HT1080 (cell line): ENCODE measurements at places on chromosomes 3 and 15. TPM values are rescaled to one million over a fixed set of nuclear protein-coding genes. Genes with fewer than 3 reads are reported as not detected.

The XCR1 gene
- not detected in 2 replicates for total RNA-seq

The UROC1 gene
- total RNA-seq, result 0.03 TPM in 1 of 2 replicates, not detected in the other

The ATP13A5 gene
- 0.03 TPM in 1 of 2 replicates, not detected in the other for total RNA-seq

The SLC24A5 gene
- not detected in 2 replicates for total RNA-seq

The PML gene
- total RNA-seq, result 31.9 and 39.2 TPM in 2 replicates

The PLSCR4 gene
- total RNA-seq, result 2.6 and 2.7 TPM in 2 replicates

The CFAP91 gene
- 0.13 TPM in 1 of 2 replicates, not detected in the other for total RNA-seq

The CCR8 gene
- not detected in 2 replicates for total RNA-seq

The DZIP1L gene
- 17.7 and 27.4 TPM in 2 replicates for total RNA-seq

The HGD gene
- not detected in 2 replicates for total RNA-seq

The MESP1 gene
- 0.72 and 1.1 TPM in 2 replicates for total RNA-seq

The NR1I2 gene
- 0.03 TPM in 2 replicates for total RNA-seq

The MME gene
- 186 and 228 TPM in 2 replicates for total RNA-seq
